Breast epithelium (tissue), 4 donors: ENCODE measurements at places on chromosomes 5 and 9.

GRCh38 chr9:32468740-32469139 is 57.3 kb downstream of the RIGI start:
- no peak for DNase-seq

DNA sequence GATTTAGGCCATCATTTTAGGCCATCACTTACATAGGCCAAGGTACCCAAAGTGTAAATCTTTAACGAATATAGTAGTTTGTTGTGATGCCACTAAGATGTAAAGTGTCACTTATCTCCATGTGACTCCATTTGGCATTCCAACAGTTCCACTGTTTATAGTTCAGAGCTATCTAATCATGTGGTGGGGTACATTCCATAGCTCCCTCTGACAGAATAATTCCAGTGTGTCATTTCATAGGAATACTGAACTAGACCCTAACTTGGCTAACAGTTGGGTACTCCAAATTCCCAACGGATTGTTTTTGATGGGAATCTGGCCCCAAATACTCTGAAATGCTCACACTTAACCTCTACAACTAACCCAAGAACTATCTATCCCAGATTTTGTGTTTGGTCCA is 76.7 kb upstream of the FST start:
- DNase-seq, result no peak

GRCh38 chr5:133618141-133618540 is 5.8 kb upstream of the FSTL4 start:
- DNase-seq, result no peak

DNA sequence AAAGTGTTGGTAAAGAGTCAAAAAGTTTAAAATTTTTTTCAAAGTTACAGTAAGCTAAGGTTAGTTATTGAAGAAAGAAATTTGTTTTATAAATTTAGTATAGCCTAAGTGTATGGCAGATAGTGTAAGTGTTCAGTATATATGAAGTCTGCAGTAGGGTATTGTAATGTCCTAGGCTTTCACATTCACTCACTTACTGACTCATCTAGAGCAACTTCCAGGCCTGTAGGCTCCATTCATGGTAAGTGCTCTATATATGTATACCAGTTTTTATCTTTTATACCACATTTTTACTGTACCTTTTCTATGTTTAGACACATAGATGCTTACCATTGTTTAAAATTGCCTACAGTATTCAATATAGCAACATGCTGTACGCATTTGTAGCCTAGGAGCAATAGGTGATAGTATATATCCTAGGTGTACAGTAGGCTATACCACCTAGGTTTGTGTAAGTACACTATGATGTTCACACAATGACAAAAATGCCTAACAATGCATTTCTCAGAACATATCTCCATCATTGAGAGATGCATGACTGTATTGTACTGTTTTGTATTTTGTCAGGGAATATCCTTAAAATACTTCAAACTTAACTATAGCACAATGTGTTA is 38.5 kb downstream of the CYSTM1 start:
- DNase-seq, result no peak
